ENCODE measurements at places on chromosomes 13 and 19.
A peak's percentile ranks its signal among the peaks of the same experiment; 100 is the strongest.

- no peak for DNase-seq
These were observed 3.0 kb upstream of the TGFBR3L start for GRCh38 chr19:7911508-7912143.

DNA sequence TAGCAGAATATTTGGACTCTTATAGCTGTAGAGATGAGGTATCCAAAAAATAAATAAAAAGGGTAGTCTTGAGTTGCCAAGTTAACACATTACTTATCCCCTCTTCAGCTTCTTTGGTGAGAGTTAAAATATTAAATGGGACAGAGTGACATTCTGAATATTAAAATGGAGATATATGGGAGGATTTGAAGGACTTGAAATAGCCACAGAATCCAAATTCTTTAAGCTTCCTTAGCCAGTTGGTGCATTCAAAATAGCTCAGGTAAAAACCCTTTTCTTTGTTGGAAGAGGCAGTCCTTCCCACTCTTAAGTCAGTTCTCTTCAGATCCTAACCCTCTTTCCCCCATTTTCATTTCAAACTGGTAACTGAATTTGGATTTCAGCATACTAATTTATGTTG is 130.1 kb upstream of the KLF12 start:
- no peak for DNase-seq

DNA sequence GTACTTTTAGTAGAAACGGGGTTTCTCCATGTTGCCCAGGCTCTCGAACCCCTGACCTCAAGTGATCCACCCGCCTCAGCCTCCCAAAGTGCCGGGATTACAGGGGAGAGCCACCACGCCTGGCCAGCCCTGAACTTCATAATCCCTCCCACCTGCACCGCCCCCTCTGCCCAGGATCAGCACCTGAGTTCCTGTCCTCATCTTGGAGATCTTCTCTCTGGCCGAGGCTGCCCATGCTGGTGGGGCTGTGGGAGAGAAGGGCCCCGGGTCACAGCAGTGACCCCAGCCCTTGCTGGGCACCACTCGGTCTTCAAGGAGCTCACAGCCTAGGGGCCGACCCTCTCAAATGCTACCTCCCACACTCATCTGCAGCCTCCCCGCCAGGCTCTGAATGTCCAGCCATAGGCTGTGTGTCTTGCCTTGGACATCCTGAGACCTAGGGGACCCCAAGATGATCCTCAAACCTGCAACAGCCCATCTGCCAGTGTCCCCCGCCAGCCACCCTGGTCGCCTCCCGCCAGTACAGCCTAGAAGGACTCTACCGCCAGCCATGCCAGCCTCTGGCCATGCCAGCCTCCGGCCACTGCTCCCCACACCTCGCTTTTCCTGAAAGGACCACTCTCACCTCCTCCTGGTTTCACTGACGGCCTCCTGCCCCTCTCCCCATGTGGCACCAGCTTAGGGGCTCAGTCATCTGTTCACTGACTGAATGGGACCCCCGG is 1.5 kb downstream of the ATP8B3 start:
- DNase-seq: no peak

DNA sequence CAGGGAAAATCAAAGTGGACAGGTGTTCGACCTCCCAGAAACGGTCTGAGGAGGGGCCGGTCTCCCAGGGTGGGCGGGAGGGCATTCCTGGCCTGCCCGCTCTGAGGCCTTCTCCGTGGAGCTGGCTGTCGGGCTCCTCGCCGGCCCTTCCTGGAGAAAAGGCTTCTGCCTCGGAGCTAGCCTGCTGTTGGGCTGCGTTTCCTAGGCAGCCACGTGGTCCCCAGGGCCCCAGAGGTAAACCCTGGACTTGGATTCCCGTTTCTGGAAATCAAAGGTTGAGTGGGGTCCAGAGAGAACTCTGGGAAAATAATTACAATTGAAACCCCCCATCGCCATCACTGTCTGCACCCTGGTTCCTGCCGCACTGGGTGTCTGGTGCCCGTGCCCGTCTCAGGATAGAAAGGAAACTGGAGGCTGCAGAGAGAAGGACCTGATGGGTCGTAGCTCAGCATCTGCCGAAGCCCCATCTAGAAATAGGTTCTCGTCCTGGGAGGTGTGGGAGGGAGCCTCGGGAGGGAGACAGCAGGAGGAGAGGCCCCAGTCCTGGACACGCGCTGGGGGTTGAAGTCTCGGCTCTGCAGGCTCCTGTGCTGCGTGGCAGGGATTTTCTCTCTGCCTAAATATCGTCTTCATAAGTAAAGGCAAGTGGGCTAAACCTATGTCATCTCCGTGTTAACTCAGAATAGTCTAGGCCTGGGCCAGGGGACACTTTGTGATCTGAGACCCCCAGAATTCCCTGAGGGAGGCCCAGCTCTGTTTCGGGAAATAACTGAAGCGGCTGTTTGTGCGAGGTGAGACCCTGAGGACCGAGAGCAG is 7.7 kb upstream of the PROZ start:
- no peak for DNase-seq

DNA sequence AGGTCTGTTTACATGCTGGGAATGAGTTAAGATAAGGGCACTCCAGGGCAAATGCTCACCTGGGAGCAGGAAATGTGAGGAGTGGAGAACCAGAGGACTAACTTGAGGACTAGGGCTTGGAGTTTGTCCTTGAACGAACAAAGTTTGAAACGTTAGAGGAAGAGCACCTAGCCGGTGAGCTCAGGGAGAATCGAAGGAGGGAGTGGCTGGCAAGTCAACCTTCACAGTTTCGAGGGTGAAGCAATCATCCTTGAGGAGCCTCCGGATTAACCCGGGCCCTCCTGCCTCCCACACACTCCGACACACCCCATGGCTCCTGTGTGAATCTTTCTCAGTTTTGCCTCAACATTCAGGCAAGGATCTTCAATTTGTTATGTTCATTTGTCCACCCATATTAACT is 58.6 kb downstream of the LMO7 start:
- DNase-seq: no peak

DNA sequence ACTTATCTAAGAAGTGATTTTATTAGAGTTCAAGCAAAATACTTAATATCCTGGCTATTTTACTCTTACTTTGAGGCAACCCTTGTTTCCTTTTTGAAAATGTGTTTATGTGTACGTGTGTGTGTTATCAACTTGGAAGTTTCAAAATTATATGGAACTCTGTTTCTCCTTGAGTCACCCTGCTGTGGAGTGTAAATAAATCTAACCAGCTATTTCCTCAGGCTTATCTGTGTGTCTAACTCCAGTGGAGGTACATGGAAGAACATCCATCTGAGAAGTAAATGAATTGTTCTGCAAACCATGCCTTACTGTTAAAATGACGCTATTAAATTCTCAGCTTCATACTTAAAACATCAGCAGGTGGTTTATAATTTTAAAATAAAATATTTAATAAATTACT is 583.4 kb upstream of the SLITRK5 start:
- DNase-seq: no peak

GRCh38 chr13:110347535-110348308 is 40.6 kb downstream of the COL4A2 start:
- DNase-seq: no peak

DNA sequence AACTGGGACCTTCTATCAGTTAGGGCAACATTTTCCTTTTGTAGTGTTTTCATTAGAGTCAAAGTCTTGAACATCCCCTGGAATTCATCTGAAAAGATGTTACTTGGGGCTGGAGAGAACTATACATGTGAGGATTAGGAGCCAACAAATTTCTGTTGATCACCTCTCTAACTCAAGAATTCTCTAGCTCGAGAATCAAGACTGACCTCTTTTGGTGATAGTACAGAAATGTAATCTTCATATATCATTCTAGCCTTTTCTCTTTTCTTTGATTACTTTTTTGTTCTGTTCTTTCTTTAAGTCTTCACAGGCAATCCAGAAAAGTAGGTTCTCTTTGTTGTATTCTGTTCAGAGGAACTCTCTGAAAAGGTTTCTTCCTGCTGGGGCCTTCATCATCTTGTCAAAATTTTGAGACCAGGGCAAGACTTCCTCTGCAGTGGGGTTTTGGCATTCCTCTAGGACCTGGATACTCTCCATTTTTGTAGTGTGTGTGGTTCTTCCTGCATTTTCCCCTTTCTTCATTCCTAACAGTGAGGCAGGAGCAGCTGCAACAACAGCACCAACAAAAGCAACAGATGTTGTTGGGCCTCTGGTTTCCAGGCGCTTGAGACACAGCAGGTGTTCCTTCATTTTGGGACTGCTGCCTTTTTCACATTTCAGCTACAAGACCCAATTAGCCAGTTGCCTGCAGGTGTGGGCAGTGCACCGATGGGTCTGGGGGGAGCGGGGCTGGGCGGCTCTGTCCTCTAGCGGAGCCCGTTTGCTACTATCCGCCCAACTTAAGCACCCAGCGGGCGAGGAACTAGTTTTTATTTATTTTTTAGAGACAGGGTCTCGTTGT is 26.2 kb downstream of the ELF1 start:
- DNase-seq: peak; percentile 64

DNA sequence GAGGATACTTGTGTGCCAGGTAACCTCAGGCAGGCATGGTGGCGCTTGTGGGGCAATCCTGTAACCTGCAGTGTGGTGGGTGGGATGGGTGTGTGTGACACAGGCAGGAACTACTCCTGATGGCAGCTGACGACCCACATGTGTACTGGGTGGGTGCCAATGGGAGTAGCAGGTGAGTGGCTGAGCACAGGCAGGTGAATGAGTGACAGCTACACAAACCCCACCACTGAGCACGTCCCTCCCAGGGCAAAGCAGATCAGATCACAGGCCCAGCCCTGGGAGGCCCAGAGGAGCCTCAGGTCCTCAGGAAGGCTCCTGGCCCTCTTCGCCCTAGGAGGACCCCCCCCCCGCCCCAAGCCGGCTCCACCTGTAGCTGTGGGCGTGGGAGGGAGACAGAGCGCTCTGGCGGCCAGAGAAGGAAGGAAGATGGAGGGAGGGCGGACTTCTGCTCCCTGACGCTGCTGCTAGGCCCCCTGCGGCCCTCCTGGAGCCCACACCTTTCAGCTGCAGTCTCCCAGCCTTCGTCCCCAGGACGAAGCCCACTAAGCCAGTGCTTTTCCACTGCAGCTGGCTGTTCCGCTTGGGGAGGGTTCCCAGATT is 1.3 kb upstream of the ZNF181 start:
- no peak for DNase-seq

GRCh38 chr13:31947105-31947504 is 84.5 kb upstream of the FRY start:
- DNase-seq: no peak

DNA sequence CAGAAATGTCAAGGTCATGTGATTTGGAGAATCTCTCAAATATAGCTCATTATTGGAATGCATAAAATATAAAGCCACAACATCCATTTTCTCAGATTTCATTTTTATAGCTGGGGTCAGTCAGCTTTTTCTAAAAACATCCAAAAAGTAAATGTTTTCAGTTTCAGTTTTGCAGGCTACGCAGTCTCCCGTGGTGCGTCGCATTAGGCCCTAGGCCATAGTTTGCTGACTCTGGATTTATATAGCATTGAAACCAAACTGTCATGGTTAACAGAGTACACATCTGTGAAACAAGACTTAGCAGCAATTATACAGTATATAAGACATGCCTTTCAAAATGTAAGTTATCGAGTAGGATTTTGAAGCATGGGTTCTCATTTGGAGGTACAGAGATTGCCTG is 140.0 kb downstream of the IRS2 start:
- DNase-seq: no peak

- DNase-seq: no peak
These were observed 93.9 kb downstream of the STARD13 start for GRCh38 chr13:33191425-33192210.

DNA sequence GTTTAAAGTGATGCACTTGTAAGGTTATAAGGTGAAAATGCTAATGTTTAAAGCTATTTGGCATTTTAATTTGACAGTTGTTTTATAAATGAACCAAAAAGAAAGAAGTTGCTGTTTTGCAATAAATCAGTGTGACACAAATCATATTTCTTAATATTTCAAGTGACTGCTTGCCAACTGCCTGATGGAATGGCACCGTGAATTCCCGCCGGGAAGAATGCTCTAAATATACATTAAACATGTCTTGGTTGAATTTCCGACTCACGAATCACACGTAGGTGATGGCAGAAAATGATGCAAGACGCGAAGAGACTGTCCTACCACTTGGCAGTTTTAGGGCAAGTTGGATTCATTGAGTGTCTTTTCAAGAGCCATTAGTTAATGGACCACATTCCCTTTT is 3.1 kb upstream of the GJB2 start:
- no peak for DNase-seq

GRCh38 chr19:35265126-35265899 is 3.4 kb upstream of the USF2 start:
- DNase-seq: no peak

DNA sequence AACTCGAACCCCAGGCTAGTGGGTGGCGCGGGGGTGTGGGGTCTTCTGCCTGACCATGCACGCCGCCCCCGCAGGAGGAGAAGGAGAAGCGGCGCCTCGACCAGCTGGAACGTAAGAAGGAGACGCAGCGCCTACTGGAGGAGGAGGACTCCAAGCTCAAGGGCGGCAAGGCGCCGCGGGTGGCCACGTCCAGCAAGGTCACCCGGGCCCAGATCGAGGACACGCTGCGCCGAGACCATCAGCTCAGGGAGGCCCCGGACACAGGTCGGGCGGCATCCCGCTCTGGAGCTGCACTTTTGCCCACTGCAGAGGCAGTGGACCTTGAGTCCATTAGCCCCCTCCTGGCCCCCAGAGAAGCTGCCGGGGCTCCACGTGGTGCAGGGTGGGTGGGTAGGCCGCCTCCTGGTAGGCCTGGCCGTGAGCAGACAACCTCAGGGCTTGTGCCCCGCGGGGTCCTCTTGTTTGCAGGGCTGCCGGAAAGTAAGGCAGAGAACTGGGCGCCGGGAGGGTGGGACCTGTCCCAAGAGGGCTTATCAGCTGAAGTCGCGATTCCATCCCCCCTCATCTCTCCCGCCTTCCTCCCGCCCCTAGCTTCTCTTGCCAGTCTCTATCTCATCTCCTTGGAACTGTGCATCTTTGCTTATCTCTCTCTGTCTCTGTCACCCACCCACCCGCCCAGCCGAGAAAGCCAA is 9.9 kb downstream of the CCDC124 start:
- no peak for DNase-seq

- DNase-seq: peak; percentile 10
These were observed 2.0 kb downstream of the OLFM2 start for GRCh38 chr19:9934132-9934950.

GRCh38 chr19:29531458-29532025 is 5.7 kb downstream of the VSTM2B start:
- no peak for DNase-seq
